ENCODE measurements at places on chromosomes 3 and 15.

GRCh38 chr3:13198264-13198879 lies 125.1 kb upstream of the IQSEC1 start:
- no peak for DNase-seq

- DNase-seq, result peak; percentile 45
Measured at GRCh38 chr3:33787328-33788009, 11.0 kb upstream of the PDCD6IP start.

DNA sequence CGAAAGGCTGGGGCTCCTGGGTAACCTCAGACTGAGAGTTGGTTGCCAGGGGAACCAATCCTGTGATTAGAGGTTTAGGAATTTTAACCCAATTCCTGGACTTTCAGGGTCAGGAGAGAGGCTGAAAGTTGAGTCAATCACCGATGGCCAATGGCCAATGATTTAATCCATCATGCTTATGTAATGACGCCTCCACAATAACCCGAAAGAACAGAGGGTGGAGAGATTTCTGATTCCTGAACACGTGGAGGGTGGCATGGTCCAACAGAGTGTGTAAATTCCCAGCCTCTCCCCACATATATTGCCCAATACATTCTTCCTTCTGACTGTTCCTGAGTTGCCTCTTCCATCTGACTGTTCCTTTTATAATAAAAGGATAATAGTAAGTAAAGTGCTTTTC lies 137.2 kb upstream of the CBLB start:
- no peak for DNase-seq

DNA sequence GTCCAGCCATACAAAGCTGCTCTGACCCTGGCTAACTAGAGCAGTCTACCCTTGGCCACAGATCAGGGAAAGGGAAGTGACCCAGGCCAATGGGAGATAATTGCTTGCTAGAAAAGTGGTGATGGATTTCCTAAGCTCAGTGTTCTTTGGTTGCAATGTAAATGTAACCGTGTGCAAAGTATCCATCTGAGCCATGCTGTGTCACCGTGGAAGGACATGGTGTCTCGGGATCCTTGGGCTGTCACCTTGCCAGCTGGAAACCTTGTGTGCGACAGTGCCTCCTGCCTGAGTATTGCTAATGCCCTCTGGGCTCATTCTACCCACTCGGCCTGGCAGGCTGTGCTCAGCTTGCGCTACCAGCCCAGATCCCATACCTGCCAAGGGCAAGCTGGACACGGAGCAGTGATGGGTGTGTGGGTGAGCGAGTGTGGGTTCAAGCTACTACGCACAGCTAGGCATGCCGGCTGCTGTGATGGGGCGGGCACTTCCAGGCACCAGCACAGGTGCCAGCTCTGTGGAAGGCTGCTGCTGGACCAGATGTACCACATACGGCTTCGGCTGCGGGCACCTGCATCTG lies 10.7 kb upstream of the SIAH2 start:
- DNase-seq, result no peak

- no peak for DNase-seq
Measured at GRCh38 chr15:78103406-78104118, 11.2 kb downstream of the SH2D7 start.

DNA sequence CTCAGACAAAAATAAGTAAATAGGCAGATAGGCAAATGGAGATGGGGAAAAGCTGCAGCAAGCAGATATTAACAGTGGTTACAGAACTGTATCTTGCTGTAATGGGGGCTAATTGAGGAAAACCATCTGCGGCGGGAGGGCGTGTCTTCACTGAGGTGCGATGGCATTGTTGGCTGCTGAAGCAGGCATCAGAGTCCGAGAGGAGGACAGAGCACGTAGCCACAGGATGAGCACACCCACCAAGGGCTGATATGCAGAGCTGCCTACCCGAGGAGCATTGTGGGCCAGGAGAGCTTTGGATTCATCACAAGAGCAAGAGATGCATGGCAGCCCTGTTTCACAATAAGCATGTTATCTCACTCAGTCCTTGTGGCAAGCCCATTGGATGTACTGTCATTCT lies 30.4 kb downstream of the CHRNA7 start:
- DNase-seq, result no peak

DNA sequence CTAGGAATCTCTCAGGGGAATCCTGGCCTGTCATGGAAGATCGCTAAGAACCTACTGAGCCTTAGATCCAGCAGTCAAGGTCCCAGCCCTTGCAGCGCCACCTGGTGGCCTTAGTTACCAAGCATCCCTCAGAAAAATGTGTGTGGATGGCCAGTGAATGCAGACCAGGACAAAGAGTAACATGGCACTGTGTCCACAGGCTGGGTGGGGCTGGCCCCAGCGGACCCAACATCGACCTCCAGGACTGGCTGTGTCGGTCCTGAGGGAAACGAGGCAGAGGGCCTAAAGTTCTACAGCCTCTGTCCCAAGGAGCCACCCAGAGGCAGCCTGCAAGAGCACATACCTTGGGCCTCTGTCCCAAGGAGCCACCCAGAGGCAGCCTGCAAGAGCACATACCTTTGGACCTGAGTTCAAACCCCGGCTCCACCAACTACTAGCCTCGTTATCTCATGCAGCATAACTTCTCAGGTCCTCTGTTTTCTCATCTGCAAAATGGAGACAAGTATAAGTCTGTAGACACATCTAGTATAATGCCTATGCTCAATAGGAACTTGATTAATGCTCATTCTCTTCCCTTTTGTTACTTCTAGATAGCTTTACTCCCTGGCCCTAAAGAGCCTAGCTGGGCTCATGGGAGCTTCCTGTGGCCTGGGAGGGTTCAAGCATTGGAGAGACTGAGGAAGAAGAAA lies 57.5 kb upstream of the HERC1 start:
- DNase-seq, result peak; percentile 69

DNA sequence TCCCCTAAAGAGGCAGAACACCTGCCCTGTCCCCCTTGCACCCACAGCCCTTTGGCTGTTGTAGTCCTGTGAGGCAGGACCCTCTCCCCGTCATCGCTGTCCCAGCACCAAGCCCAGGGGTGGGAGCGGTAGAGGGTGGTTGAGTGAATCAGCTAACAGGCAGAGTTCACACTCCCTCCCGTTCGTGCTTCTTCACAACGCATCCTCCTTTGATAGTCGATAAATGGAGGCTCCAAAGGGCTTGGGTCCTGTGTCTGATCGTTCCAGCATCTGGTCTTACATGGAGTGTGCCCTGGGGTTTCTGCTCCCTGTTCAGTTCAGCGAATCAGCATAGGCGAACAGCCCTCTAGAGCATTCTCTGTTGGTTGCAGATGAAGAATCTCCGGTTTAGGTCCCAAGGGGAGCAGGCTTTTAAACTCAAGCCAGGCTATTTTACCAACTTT lies 820 bp upstream of the HMCES start:
- DNase-seq, result no peak

DNA sequence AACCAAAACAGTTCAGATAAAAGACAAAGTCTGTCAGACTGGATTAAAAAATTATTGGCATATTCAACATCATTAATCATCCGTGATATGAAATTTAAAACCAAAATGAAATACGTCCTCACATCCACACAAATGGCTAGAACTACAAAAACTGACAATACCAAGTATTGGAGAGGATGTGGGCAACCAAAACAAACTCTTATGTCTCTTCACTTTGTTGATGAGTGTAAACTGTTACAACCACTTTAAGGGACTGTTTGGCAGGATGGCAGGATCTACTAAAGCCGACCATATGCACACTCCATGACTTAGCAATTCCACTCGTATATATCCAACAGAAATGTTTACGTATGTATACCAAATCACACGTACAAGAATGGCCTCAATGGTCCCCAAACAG lies 24.8 kb upstream of the C15orf40 start:
- DNase-seq, result no peak

DNA sequence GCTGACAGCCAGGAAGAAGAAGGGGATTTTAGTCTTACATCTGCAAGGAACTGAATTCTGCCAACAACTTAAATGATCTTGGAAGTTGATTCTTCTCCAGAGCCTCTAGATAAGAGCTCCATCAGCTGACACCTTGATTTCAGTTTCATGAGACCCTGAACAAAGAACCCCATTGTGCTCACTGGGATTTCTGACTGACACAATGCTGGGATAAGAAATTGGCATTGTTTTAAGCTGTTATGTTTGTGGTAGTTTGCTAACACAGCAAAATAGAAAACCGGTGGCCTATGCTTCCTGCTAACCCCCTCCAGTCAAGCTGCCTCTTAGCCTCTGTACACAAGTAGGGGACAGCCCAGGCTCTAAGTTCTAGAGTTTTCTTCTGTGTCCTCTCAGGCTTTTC lies 36.2 kb downstream of the MASP1 start:
- no peak for DNase-seq

DNA sequence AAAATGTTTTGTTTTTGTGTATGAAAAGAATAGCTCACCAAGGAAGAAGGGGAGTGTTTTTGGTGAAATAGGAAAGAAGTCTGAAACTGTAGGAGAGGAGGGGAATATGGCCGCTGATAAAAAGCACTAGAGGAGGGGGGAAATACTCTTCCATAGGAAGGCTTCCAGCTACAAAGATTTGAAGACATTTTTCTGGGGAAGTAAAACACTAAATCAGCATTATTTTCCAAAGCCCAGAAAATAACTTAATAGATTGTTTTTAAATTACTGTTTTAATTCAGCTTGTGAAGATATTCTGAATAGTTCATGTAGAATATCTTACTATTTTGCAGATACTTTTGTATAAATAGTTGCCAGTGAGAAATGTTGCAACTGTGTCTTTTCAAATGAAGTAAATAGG lies 54.9 kb downstream of the CALML4 start:
- no peak for DNase-seq

GRCh38 chr3:179969525-179969924 lies 67.2 kb downstream of the PEX5L start:
- no peak for DNase-seq

DNA sequence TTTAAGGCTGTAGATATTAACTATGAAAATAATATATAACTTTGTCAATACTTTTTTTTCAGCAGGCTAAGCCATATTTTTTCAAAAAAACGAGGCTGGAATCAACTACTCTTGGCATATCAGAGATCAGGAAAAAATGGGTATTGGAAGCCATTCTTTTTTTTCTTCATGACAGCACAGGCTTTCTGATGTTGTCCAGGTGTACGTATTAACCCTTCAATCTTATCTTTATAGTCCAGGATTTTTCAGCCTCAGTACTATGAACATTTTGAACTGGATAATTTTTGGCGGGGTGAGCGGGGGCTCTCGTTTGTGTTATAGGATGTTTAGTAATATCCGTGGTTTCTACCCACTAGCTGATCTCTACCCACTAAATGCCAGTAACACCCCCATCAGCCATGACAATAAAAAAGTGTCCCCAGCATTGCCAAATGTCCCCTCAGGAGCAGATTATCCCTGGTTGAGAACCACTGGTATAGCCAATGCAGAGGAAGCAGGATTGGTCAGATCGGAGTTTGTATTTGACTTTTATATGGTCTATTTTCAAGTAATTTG lies 52.0 kb downstream of the PLCL2 start:
- no peak for DNase-seq

- no peak for DNase-seq
Measured at GRCh38 chr3:179348325-179349013, 960 bp downstream of the MFN1 start.

GRCh38 chr3:189282189-189282588 lies 110.4 kb downstream of the TPRG1 start:
- no peak for DNase-seq

- DNase-seq, result no peak
Measured at GRCh38 chr3:150797155-150797554, 34.2 kb upstream of the SIAH2 start.

- no peak for DNase-seq
Measured at GRCh38 chr3:46058981-46059380, 31.7 kb upstream of the XCR1 start.

DNA sequence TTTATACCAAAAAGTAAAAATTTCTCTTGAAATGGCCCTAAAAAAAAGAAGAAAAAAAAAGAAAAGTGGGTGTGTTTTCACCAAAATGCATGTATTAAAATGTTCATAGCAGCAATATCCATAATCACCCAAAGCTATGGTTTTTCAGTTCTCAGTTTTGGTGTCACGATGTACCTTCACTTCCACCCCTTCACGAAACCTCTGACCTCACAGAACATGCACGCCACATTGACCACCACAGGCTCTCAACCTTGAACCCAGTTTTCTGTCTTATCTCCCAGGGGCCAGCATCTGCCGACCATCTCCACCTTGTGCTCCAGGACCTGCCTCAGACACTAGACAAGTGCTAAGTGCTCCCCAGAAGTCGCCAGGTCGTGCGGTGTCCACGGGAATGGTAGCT lies 30.4 kb downstream of the COLQ start:
- DNase-seq, result no peak

DNA sequence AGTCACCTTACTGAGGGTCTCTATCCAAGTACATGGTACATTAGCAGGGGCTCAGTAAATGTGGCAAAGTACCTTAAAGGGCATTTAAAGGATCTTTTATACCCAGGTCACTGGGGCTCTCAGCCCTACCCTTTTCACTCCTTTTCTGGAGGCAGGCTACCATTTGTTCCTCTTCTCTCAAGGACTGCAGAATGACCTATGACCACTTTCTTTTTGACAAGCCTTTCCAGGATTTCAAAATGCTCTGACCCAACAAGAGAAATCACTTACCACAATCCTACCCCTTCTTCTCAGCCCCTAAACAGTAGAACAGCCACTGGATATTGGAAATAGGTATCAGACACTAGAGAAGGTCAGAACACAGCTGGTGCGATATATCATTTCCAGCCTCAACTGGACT lies 221.8 kb upstream of the TPRG1 start:
- no peak for DNase-seq

- no peak for DNase-seq
Measured at GRCh38 chr3:51354731-51355615, 30.1 kb upstream of the MANF start.

GRCh38 chr3:134567605-134568004 lies 81.7 kb downstream of the CEP63 start:
- peak; percentile 86 for DNase-seq

DNA sequence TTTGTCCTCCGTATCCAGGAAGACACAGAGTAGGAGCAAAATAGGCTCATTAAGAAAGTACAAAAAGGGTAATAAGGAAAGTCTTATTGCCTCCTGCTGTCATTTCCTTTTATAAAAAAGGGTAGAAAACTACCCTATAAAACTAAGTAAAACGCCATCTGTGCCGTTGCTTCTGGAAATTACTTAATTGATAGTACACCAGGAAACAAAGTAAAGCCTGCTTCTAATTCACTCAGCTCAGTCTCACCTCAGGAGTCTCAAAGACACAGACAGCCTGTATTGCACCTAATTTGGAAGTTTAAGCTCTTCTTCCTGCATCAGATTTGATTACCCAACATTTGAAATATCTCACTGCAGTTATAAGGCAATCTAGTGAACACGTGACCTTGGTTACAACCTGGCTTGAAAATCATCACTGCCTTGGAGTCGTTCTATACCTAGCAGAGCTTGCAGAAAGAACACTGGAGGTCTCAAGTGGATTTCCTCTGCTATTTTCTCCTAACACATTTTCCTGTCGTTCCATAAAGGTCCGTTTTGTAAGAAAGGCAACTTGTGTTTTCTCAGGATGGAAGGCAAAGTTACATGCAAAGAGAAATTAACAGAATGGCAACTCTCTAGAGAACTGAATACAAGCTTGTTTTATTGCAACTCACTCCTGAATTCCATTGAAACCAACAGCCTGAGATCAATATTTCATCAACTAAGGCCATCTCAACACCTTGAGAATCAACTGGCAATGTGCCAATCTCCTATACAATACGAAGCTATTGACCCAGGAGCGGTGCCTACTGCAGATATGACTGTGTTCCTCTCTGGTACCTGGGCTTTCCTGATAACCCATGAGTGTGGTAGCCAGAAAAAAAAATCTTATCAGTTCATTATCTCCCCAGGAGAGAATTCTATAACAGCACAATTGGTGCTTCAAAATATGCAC lies 203.3 kb upstream of the LMCD1 start:
- DNase-seq, result no peak

Data from kidney glomerular epithelial cell (primary cell).